ENCODE measurements at places on chromosomes 3 and 15. TPM values are rescaled to one million over a fixed set of nuclear protein-coding genes. Genes with fewer than 3 reads are reported as not detected.
A peak's percentile ranks its signal among the peaks of the same experiment; 100 is the strongest.

PSTPIP1 gene
- 115 TPM for total RNA-seq

SAXO2 gene
- not detected for total RNA-seq

SLC6A11 gene
- not detected for total RNA-seq

ANKRD63 gene
- 0.42 TPM for total RNA-seq

MITF gene
- total RNA-seq: 0.50 TPM

SCAANT1 gene
- not detected for total RNA-seq

ANKUB1 gene
- not detected for total RNA-seq

ACTL6A gene
- 31.7 TPM for total RNA-seq

FAM3D gene
- total RNA-seq: not detected

AHSG gene
- total RNA-seq: not detected

IMPG2 gene
- 0.47 TPM for total RNA-seq

DPPA2 gene
- not detected for total RNA-seq

DNA sequence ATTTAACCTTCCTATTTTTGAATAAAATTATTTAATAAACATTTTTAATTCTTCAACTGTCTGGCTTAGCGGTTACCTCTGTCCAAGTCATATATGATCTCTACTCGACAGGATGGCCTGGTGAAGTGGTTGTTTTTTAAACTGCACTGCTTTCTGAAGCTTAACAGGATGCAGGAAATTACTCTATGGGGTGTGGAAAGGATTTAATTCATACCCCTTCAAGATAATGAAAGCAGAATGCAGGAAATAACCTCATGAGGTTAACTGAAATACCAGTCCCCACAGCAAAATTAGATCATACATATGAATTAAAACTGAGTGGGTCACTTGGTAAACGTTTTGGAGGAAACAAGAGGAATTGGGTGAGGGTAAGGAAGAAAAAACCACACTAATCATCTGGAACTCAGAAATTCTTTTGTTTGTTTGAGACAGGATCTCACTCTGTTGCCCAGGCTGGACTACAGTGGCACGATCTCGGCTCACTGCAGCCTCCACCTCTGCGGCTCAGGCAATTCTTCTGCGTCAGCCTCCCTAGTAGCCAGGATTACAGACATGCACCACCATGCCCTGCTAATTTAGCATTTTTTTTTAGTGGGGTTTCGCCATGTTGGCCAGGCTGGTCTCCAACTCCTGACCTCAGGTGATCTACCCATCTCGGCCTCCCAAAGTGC is 50.1 kb downstream of the LYSMD4 start:
- no peak for DNase-seq

GRCh38 chr3:23490459-23490858 is 287.3 kb downstream of the UBE2E2 start:
- no peak for DNase-seq

GRCh38 chr3:83953417-83954089 is 1005.2 kb upstream of the CADM2 start:
- no peak for DNase-seq

DNA sequence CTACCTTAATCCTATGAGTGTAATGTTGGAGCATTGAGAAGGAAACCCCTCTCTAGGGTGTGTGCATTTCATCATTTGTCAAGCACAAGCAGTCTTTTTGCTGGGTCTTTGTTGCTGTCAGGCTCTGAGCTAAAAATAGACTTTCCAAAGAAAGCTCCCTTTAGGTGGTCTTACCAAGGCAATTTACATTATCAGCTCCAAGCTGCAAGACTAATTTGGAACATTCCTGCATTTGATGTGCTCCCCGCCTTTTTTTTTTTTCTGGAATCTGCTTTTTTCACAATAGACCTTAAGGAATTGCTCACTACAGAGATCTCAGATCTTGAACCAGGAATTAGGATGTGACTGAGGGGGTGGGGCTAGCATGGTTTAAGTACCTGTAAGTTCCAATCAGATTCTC is 60.6 kb upstream of the STAC start:
- no peak for DNase-seq

DNA sequence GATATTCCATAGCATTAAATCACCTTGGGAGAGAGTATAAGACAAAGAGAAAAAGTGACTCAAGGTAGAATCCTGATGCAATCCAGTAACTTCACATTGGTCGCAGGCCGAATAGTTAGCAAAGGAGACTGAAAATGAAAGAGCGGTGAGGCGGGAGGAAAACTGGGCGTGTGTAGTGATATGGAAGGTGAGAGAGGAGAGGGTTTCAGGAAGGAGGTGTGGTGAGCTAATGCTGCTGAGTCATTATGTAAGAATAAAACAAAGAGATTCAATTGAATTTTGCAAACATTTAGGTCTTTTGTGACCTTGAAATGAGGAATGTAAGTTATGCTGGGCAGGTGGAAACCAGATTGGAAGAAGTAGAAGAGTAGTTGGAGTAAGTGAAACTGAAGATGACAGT is 235.3 kb downstream of the C3orf38 start:
- no peak for DNase-seq

GRCh38 chr15:74391582-74392450 is 24.4 kb upstream of the CYP11A1 start:
- DNase-seq: no peak

GRCh38 chr3:78963771-78964170 is 804.0 kb downstream of the ROBO1 start:
- DNase-seq: no peak

GRCh38 chr15:72554471-72555425 is 80.6 kb downstream of the ARIH1 start:
- DNase-seq: no peak

GRCh38 chr3:25652921-25653320 is 11.8 kb downstream of the TOP2B start:
- no peak for DNase-seq

DNA sequence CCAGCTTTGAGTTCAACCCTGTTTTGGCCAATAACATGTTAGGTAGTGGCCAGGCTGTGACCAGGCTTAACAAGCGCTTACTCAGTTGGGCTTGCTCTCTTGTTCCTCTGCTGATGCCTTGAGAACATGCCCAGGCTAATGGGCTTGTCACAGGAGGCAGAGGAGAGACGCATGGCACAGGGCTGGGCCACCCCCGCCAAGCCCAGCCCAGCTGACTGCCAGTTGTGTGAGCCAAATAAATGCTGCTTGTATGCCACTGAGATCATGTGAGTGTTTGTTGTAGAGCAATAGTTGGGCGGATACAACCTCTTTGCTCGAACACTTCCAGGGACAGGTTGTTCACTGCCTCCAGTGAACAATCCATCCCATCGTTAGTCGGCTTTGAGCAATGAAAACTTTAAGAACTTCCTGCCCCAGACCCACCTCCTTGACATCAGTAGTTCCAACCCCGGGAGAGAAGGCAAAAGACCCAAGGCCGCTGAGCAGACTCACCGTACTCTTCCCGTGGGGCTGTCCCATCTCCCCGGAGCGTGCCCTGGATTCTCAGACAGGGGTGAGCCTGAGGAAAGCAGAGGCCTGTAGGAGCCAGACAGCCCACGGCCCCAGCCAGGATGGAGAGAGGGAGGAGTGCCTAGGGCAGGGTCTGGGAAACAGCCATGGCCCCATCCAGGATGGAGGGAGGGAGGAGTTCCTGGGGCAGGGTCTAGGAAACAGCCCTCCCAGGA is 4.1 kb downstream of the PLA2G4F start:
- no peak for DNase-seq

DNA sequence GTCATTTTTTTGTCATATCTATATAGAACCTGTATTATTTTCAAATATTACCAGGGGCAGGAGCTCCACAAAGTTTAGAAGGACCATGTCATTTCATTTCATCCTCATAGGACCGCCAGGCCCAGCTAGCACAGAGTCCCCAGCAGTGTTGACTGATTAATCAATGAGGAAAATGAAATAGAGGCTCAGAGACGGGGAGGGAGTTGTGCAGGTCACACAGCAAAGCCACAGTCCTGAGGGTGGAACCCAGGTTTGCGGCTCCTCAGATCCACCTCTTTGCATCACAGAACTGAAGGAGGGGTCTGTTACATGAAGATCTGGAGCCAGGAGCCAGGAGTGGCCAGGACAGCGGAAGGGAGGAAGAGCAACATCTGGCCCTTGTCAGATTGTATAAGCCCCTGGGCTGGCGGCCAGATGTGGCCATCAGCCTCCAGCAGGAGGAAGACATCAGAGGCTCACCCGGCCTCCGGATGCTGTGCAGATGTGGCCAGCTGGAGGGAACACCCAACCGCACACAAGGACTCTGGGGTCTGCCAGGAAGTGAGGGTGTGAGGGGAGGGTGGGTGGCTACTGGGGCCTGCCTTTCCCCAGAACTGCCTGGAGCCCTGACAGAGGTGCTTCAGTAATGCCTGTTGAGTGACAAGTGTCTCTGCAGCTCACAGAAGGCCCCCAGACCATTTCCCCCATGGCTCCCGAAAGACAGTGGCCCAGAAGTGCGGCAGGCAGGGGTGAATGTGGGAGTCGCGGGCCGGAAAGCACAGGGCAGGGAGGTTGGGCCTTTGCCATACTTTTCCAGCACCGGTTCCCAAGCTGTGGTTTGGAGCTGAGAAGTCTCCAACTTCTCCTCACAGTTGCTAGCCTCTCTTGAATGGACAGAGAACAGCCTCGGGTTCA is 21.3 kb downstream of the EFCC1 start:
- no peak for DNase-seq

DNA sequence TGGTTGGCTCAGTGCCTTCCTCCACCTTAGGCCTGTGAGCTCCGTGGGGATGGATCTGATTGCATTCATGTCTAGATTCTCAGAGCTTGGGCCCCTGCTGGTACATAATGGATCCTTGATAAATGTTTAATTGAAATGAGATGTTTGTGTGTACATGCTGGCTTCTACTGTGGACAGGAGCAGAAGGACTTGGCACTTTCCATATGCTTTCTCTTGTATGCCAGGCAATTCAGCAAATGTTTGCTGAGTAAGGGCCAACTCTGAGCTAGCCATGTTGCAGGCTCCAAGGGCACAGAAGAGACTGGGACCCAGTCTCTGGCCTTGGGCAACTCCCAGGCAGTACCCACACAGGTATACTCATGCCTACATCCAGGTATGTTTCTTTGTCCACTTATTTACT is 67.0 kb downstream of the RAB11A start:
- DNase-seq: no peak

DNA sequence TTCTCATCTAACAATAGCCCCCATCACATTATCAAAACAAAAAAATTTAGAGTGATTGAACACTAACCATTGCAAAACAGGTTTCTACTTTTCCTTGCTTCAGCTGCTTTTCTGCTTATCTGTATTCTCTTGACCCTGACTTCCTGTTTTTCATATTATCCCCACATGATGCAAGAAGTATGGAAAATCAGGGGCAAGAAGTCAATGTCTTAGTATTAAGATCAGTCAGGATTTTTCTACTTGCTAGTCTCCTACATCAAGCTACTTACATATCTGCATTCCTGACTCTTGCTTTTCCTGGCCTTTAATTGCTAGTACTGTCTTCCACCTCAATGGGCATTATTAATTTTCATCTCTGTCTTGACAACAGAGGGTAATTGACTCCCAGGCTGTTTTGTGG is 300.2 kb downstream of the OTOL1 start:
- no peak for DNase-seq

DNA sequence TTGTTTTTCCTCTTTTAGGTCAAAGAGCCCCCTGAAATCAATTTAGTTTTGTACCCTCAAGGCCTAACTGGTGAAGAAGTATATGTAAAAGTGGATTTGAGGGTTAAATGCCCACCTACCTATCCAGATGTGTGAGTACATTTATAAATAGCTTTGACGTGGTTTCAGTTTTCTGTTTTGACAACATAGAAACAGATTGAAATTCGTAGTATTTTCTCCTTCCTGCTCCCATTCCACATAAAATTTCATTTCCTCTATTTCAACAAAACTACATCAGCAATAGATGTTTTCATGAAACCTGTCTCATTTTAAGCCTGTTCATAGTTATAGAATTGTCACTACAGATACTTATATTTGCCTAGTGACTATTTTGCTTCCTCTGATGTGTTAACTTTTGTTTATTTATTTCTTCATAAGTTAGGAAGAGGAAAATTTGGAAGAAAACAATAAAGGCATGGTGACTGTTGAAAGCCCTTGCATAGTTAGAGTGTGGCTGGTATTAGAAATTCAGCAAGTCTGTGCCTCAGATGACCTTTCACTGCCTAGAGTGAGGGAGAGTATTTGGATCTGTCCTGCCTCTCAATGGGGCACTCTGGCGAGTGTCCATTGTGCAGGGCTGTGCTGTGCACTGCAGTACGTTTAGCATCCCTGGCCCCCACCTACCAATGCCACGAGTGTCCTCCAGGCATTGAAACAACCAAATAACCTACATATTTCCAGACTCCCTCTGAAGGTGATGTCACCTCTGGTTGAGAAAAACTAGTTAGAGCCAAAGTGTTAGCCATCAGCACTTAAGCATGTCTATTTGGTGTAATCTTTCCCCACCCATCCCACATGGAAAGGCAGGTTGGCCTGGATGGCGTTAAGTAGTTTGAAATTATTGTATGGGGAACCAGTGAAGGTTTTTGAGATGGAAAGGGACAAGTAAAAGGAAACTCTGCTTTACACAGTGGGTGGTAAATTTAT is 5.9 kb downstream of the EIF2AK4 start:
- DNase-seq: no peak

GRCh38 chr3:8875836-8876235 is 87.4 kb downstream of the RAD18 start:
- no peak for DNase-seq

GRCh38 chr3:9731206-9732079 is at the start of gene BRPF1:
BRPF1 (plus strand) TSS chr3:9731735; CDS start chr3:9734141, 2,406 bp downstream.
- DNase-seq: peak; percentile 100

All from T-helper 17 cell (primary cell).